ENCODE measurements at places on chromosomes 5 and 9.

GRCh38 chr5:130689831-130690230 lies 475.2 kb downstream of the HINT1 start:
- no peak for DNase-seq

DNA sequence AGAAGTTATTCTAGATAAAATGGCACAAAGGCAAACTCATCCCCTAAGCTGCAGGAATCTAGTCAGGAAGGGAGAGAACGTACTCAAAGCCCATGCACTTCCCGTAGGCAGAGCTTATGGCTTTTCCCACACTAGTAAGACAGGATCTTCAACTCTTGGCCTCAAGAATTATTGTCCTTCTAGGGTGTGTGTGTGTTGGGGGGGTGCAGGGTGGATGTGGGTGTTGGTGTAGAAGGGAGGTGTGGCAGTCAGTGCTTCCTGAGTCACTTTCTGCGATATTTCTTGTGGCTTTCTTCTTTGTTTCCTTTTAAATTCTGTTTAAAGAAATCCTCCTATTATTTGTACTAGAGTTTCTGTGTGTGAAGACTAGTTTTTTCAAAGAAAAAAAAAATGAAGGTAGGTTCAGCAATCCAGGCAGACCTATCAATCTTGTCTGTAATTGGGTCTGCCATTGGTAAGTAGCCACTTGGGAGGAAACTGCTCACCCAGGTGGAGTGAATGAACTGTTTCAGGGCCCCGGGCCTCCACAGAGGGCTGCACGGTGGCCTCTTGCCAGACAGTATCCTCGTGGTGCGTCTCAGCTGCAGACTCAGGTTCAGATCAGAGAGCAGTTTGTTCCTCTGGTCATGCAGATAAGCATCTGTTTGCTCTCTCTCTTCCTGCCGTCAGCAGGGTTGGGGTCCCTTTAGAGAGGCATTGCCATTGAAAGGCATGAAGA lies 131.9 kb downstream of the NPR3 start:
- no peak for DNase-seq

DNA sequence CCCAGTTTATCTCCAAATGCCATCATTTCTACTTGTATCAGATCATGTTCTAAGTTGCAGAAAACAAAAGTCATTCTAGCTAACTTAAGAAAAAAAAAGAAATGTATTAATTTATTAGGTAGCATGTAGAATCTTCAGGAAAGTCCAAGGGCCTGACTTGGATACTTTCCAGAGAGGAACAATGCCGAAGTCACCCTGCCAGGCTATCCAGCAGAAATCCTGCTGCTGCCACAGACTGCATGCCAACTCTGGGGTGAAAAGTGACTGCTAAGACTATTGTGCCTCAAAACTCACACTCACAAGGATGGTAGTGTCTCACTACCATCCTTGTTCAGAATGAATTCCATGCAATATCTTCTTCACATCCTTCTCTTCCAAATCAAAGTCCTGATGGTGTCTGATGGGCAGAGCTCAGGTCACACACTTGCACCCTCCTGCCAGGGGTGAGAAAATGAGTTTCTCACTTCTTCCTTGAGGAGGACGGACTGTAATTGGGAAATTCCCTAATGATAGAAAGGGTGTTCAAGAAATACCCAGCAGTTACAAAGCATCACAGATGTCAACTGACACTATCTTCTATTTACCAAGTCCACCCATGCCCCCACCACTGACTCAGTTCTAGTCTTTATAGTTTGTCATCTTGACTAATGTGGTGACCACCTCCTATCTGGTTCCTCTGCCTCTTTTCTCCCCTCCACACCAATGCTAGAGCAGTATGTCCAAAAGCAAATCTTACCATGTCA lies 279.4 kb downstream of the CWC27 start:
- DNase-seq: no peak

GRCh38 chr5:34833976-34834793 lies 4.8 kb upstream of the TTC23L start:
- no peak for DNase-seq

- DNase-seq: no peak
Observed at GRCh38 chr5:177382423-177383029, 1.7 kb upstream of the SLC34A1 start.

- DNase-seq: no peak
Observed at GRCh38 chr5:33161421-33161820, 279.3 kb upstream of the TARS1 start.

Measured in hematopoietic multipotent progenitor cell treated with erythropoietin and hydrocortisone succinate and interleukin-3 and kit ligand, for 17 days (in vitro differentiated cells).